ENCODE measurements at places on chromosomes 11 and 22.

DNA sequence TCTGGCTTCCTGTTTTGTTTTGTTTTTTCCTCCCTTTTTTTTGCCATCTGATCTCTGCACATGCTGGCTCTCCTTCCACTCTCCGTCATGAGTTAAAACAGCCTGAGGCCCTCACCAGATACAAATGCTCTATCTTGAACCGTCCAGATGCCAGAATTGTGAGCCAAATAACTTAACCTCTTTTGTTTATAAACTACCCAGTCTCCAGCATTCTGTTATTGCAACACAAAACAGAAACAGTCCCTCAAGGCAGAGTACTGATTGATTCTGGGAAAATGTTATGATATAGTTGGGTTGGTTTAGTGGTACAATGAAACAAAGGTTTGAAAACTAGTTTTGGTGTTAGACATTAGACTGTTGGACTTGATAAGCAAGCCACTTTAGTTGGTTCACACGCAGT lies 1390.0 kb upstream of the RAG2 start:
- no peak for DNase-seq

DNA sequence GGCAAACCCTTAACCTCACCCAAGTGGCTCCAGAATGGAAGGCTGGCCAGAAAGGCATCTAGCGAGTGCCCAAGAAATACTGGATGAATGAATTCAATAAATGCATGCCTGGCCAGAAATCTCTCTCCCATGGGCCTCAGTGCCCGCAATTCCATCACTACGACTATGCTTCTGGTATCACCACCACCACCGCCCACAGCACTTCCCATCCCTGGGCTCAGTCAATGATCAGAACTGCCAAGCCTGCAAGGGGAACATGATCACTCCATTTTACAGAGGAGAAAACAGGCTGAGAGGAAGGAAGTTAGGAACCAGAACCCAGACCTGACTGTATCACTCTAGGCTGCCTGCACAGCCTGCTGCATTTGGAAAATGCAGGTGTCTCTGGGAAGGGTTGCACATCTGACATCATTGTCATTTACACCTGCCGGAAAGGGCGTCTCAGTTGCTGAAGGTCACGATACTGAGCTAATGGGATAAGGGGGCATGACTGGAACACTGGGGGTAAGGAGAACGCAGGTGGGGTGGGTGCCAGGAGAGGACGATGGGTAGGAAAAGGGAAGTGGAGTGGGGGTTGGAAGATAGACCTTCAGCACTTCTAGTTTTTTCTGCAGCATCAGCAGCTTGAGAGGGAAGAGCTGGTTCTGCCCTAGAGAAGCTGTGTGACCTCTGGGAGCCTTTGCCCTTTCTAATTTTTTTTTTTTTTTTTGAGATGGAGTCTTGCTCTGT lies 3.2 kb downstream of the GPR152 start:
- peak; percentile 82 for DNase-seq

- DNase-seq: no peak
These were observed 33.5 kb upstream of the RTL6 start for GRCh38 chr22:44531487-44531886.

- DNase-seq: no peak
These were observed 32.1 kb downstream of the RPL27A start for GRCh38 chr11:8714622-8715225.

- DNase-seq: no peak
These were observed 676.2 kb downstream of the BRD1 start for GRCh38 chr22:49151256-49152126.

GRCh38 chr11:101453682-101454081 lies 130.1 kb downstream of the TRPC6 start:
- no peak for DNase-seq
